GM12892 (cell line): ENCODE measurements at places on chromosomes 13 and 19.

DNA sequence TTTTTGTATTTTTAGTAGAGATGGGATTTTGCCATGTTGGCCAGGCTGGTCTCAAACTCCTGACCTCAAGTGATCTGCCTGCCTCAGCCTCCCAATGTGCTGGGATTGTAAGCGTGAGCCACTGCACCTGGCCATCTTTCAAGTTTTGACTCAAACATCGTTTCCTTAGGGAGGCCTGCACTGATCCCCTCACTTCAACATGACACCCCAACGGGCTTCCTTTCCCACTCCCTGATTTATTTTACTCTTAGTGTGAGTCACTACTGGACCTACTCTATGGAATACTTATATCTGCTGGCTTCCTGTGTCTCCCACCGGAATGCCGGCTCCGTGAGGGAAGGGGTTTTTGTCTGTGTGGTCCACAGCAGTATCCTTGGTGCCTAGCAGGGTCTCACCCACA is 4.5 kb upstream of the ADAMTS10 start:
- DNase-seq: no peak

DNA sequence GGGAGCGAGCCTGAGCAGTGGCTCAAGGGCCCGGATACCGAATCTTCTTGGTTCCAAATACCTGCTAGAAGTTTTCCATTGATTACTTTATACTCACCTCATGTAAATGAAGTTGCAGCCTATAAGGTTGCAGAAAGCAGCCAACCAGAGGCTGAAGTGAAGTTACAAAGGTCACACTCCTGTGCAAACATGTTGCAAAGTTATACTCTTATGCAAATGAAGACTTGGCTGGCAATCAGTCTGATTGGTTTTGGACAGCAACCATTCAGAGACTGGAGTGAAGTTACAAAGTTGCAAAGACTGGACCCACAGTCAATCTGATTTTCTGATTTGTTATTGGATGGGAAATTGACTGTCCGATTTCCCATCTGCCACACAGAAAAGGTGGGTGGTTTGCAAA is 152.5 kb downstream of the GGACT start:
- no peak for DNase-seq

GRCh38 chr13:40666933-40667621 is 636 bp upstream of the FOXO1 start:
- DNase-seq: peak; percentile 49

DNA sequence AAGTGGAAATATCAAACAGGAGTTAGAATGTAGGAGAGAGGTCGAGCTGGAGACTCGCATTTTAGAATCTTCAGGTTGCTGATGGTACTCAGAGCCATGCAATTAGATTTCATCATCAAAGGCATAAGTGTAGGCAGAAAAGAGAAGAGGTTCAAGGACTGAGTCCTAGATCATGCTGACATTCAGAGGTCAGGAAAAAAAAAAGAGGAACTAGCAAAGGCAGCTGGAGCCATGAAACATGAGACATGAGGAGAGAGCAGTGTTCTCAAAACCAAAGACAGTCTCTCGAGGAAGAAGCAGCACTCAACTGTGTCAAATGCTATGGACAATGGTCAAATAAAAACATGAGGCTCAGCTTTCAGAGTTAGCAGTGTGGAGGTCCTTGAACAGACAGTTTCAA is 12.4 kb upstream of the TPP2 start:
- no peak for DNase-seq

DNA sequence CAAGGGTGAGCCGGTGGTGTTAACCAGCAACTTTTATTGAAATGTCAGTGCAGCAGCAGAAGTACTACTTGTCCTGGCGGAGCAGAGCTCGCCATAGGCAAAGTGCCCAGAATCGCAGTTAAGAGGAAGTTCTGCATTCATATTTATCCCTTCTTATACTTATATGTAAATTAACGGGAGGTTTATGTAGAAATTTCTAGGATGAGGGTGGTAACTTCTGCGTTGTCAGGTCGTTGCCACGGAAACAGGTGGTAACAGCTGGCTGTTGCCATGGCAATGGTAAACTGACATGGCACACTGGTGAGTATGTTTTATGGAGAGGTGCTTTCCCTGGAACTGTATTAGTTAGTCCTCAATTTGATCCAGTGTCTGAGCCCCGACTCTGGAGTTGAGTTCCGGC is 2494.9 kb upstream of the PCDH20 start:
- no peak for DNase-seq

DNA sequence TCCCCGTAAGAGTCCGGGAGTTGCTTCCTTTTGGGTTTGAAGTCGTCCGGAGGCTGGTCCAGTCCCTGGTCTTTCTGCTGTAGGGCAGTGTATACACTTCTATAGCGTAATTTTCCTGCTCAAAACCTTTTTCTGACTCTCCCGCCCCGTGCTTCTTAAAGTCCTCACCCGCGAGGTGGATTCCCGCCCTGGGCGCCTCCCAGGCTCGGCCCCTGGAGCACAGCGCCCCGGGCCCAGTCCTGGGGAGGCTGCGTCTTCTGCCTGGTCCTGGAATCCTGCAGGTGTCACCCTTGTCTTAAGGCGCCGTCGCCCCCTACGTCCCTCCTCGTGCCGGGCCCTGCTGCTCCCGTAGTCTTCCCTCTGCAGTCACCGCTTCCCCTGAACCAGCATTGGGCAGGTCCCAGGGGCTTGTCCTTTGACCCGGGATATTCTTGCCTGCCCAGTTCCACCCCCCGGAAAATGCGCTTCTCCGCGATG is 34.4 kb upstream of the ZNF808 start:
- DNase-seq: no peak

- no peak for DNase-seq
Observed at GRCh38 chr13:79604752-79605151, 123.8 kb downstream of the NDFIP2 start.

- no peak for DNase-seq
Observed at GRCh38 chr19:30183807-30184490, 188.2 kb upstream of the ZNF536 start.

DNA sequence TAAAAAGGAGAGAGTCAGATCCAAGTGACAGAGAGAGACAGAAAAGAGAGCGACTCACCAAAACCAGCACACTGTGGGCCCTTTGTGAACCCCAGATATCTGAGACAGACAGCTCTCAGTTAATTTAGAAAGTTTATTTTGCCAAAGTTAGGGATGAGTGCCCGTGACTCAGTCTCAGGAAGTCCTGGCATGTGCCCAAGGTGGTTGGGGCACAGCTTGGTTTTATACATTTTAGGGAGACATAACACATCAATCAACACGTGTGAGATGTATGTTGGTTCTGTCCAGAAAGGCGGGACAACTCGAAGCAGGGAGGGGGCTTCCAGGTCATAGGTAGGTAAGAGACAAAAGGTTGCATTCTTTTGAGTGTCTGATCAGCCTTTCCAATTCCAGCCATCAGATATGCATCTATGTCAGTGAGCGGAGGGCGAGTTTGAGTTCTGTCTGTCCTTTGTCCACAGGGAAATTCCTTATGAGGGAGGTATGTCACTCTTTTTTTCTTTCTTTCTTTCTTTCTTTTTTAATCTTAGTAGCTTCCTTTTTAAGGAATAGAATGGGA is 37.2 kb upstream of the ATP11A start:
- DNase-seq: no peak

GRCh38 chr19:16678498-16678897 is 17.6 kb downstream of the TMEM38A start:
- no peak for DNase-seq
